ENCODE measurements at places on chromosomes 2 and 18.
A peak's percentile ranks its signal among the peaks of the same experiment; 100 is the strongest.

DNA sequence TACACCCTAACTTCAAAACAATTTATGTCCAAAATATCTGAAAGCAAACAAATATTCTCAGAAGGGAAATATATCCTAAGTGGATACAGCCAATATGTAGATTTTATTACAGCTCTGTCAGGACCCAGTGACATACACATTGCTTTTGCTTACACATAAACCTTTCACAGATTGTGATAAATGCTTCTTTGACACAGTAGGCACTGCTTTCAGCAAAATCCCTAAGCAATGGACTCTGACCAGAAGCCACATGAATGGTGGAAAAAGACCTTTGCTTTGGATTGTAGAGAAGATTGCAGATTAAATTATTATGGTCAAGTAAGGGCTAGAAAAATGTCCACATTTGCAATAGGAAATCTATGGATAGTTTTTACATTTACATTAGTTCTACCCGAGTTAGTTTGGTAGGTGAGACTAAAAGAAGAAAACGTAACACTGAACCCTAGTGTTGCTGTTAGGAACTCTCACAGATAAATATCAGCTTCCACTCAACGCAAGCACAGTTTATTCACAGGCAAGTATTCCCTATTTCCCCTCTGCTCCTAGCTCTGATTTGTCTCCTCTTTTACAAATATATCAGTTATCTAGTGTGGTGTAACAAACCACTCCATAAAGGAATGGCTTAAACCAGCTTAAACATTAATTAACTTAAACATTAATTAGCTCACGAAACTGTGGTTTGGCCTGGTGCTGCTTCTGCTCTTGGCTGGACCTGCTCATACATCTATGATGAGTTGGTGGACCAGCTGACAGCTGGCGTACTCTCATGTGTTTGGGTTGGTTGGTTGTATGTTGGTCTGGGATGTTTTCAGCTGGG is 23.6 kb upstream of the SERPINE2 start:
- DNase-seq = peak; percentile 60

GRCh38 chr2:53969285-53969967 is 1.4 kb downstream of the PSME4 start:
- DNase-seq = peak; percentile 52

DNA sequence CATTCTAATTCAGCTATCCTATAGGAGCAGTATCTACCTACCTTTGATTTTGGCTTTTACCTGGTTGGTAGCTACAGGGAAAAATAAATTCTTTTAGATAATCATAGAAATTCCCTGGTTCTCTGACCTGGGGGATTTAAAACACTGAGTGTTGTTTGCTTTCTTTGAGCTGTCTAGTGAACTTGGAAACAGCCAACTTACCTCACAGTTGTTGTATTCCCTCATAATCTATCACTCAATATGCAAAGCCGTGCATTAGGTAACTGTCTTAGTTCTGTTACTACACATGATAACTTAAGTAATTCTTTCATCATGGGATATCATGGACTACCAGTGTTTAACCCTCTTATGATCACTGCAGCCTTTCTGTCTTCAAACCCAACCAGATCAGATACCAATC is 127.8 kb downstream of the TTC27 start:
- DNase-seq = no peak

DNA sequence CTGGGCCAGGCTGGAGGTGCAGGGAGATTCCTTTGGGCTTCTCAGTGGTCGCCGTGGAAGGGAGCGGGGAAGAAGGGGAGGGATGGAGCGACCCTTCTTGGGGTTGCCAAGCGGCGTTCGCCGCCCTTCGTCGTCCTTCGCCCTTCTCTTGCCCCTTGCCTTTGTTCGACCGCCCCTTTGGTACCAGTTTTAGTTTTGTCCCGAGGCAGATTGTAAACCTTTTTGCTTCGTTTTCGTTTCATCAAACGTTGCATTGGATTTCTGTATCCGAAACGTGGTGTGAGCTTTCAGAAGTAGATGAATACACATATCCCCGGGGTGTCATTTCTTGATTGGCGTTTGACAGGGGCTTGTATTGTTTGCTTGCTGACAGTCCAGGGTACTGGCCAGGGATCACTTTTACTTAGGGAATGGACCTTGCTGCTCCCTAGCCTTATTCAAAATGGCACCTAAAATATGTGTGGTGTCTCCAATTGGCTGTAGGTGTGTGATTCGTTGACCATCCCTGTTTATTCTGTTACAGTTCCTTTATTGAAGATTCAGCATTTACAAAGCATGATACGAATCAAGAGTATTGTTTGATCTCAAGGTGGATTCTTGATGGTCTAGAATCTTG is 788 bp downstream of the USP14 start:
- DNase-seq = peak; percentile 9

DNA sequence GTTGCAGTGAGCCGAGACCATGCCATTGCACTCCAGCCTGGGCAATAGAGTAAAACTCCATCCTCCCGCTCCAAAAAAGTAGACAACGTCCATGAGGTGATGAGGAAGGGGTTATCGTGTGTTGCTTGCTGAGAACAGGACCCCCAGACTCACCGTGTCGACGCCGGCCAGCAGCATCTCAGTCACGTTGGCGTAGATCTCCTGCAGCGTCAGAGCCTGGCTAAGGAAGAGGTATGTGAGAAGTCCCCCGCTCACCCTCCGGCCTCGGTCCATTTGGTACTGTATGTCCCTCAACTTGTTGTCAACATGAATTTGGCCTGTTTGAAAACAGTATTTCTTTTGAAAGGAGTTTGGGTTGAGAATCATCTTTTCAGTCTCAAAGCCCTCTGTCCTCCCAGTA is 20.9 kb downstream of the CYP27C1 start:
- no peak for DNase-seq
